Foreskin melanocyte (primary cell): ENCODE measurements at places on chromosomes 7 and 10.
A peak's percentile ranks its signal among the peaks of the same experiment; 100 is the strongest.

DNA sequence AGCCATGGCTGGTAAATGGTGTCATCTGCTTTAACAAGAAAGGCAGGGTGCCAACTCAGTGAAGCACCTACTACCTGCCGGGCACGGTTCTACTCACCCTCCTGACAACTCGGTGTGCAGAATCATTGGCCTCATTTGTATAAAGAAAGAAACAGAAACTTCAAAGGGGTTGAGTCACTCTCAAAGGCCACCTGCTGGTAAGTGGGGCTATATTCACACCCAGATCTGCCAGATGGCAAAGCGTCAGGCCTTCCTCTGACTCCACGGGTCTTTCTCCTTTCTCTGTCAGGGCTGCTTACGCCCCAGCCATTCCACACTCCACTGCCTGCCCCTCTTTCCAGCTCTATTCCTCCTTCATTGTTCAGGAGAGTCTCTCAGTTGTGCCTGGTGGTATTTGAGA, 309.2 kb downstream of the GFRA1 start:
- no peak for DNase-seq

DNA sequence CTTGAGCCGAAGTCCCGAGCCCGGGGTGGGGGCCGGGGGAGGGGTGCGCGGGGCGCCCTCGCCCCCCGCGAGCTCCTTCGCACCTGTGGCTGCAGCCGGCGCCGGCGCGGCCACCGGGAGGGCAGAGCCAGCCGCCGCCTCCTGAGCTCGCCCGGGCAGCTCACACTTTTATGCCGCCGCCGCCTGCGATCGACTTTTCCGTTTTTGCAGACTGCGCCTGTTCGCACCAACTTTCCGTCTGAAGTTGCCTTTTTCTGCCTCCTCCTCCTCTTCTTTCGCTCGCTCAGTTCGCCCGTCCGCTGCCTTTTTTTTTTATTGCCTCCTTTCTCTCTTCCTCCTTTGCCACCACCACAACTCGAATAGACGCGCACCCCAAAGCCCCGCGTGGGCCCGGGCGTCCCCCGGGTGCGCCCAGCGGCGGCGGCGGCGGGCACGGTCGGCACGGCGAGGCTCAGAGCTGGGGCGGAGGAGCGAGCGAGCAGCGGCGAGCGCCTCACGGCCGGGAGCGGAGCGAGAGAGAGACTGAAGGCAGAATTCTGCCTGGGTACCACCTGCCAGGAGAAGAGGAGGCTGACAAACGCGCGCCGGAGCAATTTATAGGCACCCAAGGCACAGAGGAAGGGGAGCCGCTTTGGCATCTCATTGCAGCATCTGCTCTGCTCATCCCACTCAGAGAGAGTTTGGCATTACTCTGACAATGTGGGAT, at the start of gene C1QL3:
TSS of gene C1QL3 (minus strand) at position 569 of the 706 bp plus-strand sequence. CDS start 814 bp downstream, outside the sequence.
- no peak for DNase-seq

DNA sequence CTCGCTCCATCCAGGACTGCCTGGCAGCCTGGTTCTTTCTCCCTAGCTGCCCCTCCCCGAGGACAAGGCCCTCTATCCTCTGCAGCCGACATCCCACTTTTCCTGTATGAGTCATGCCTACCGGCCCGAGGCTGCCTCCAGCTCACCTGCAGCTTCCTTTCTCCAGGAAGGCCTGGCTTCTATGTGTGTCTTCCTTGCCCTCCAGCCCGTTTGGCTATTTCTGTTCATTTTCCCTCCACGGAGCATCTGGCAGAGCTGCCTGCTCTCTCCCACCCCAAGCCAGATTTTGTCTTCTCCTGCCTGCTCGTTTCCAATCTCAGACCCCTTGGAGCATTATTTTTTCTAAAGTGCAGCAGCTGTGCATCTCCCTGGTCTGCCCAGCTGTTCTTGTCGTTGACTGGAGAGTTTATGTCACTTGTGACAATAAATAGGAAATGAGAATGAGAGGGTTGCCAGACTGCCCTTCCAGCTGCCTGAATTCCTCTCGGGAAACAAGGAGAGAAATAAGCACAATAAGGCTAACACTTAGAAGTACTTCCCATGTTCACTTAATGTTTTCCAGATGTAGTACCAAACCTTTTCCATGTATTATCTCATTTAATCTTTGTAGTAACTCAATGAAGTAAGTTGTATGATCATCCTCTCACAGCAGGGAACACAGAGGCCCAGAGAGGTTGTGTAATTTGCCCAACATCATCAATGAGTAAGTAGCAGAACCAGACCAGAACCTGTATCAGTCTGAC, 19.7 kb downstream of the UBTD1 start:
- DNase-seq: no peak

- DNase-seq: peak; percentile 33
Measured at GRCh38 chr7:101814081-101814990, 3.1 kb upstream of the CUX1 start.

DNA sequence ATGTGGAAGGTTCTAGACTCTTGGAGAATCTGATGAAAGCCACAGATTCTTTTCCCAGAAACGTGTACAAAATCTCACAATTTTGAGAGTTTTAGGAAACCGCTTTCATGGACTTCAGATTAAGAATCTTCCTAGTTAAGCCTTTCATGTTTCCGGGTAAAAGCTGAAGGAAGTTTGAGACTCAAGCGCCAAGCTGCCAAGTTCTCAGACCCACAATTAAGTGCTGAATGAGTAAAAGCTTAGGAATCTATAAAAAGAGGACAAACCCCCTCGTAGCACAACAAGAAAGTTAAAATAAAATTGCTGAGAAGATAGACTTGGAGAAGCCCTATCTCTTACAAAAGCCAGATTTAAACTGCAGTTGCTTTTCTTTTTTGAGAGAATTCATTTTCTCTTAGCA, 99.6 kb downstream of the ST8SIA6 start:
- no peak for DNase-seq

DNA sequence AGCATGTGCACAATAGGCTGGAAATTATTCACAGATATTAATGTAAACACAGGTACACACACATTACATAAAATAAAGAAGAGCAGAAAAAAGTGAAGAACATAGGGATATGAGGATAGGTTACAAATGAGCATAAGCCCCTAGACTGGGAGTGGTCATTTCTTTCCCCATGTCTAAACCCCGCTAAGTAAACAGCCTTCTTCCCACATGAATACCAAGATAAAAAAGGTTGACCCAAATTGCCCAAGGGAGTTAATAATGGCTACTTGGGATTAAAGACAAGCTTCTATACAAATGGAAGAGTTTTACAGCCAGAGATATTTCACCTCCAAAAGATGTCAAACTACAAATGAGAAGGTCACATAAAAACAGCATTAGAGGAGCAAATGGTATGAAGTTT, 527.1 kb upstream of the CELF2 start:
- DNase-seq: no peak

DNA sequence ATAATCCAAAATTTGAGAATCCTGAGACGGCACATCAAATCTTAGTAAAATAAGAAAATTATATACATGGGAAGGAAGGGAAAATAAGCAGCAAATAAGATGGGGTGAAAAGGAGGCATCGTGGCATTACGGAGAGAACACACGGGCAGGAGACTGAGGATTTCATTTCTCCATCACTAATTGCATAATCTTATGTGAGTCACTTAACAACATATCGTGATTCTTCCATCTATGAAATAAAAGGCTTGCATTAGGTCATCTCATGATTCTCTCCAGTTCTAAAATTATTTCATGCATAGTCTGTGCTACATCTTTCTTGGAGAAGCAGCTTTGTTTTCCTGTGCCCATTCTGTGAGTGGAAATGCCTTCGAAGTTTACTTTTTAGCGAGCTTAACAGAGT, 288.7 kb downstream of the LRMDA start:
- no peak for DNase-seq

- DNase-seq: peak; percentile 31
Measured at GRCh38 chr7:43954524-43955228, 28.4 kb downstream of the UBE2D4 start.

DNA sequence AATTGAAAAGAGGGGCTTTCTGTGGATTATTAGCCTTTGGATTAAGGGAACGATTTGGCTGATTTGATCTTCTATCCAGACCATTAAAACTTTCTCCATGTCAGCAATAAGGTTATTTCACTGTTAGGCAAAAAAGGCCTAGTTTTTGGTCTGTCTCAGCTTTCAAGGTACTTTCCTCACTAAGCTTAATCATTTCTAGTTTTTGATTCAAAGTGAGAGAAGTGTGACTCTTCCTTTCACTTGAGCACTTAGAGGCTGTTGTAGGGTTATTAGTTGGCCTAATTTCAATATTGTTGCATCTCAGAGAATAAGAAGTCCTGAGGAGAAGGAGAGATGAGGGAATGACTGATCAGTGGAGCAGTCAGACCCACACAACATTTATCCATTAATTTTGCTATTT, 596.0 kb upstream of the TPK1 start:
- DNase-seq: no peak

DNA sequence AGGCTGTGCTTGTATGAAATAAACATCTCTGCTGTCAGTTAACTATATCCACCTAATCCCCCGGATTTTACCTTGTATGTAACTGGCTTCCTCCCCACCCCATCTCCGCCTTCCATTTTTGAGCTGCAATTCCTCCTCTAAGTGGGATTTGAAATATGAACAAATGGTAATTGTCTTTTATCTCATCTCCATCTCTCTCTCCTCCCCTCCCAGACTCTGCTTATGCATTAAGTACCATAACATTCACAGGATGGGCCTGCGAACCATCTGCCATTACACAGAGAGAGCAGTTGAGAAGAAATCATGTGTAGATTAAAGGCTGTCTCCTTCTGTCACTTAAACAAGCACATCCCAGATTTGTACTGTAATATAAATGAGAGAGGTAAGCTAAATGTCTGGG, 1169.9 kb downstream of the TYW1 start:
- no peak for DNase-seq

DNA sequence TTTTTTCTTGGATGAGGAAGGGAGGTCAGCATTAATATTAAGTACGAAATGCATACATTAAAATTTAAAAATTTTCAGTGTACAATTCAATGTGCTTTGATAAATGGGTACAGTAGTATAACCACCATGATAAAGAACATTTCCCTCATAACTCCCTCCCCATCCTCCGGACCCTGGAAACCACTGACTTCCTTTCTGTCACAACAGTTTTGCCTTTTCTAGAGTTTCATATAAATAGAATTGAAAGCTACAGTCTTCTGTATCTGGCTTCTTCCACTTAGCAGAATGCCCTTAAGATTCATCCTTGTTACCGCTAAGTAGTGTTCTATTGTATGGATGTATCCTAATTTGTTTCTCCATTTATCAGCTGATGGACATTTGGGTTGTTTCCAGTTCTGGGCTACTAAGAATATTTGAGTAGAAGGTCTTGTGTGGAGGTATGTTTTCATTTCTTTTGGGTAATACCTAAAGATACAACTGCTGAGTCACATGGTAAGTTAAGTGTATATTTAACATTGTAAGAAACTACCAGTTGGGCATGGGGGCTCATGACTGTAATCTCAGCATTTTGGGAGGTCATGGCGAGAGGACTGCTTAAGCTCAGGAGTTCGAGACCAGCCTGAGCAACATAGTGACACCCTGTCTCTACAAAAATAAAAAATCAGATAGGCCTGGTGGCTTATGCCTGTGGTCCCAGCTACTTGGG, 30.8 kb downstream of the ABI1 start:
- DNase-seq: no peak

- DNase-seq: no peak
Measured at GRCh38 chr7:157609932-157610640, 273.3 kb downstream of the DNAJB6 start.

DNA sequence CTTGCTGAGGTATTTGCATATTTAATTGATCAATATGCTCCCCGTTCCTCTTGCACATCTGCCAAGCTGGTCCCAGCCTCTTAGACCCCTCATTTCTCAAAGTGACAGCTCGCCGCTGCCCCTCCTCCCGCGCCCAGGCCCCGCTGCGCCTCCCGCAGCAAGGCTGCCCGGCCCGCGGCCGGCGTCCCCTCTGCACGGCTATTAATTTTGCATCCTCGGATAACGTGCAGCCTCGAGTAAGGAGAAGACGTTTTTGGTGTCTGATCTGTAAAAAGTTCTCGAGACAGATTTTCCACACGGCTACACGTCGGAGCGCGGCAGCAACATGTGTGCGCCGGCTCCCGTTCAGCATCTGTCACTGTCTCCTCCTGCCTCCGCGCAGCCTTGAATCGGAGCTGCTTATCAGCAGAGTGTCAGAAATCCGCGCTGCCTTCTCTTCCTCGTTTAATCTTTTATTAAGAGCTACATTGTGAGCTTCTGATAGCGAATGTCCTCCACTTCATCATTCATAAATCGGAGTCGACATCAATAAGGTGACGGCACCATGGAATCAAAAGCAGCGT, 65.3 kb downstream of the EBF3 start:
- no peak for DNase-seq

DNA sequence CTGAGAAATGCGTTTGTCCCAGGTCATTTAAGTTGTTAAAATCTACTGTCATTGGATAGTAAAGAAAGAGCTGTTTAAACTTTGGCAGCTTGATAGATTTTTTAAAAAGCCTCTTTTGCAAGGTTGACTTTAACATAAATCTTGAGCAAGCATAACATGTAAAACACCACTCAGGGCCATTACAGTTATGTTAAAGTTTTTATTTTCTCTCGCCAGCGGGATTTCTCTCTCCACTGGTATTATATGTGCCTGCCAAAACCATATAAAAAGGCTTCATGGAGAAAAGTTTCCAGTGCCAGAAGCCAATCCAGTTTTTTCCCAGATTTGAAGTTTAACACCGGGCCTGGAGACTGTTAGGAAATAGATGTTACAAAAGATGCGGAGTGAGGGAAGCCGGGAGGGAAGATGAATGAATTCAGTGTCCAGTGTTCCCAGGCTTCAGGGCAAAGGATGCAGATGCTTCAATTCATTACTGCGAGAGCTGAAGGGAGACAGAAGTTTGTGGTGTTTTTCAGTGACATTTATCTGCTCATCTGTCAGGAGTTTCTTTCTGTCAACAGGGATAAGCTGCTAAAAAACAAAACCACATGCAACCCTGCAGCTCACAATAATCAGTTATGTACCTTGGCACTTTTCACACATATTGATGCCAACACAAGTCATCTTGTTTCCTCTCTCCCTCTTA, 155.5 kb downstream of the SPAG6 start:
- DNase-seq: peak; percentile 74

GRCh38 chr7:91800389-91800788, 80.1 kb downstream of the MTERF1 start:
- DNase-seq: no peak

DNA sequence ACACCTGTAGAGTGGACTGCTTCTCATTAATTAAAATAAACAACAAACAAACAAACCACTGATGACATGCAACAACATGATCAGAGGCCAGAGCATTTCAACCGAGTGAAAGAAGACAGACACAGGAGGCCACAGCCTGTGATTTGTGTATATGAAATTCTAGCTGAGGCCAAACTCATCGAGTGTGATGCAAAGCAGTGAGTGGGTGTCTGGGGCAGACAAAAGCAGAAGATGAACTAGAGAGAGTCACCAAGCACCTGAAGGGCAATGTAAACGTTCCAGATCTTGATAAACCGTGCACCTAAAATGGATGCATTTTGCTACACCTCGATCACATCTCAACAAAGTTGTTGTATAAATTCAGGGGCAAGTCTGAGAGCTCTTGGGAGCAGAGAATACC, 108.4 kb downstream of the KLF6 start:
- DNase-seq: no peak
